ENCODE measurements at places on chromosomes 7 and 10.

DNA sequence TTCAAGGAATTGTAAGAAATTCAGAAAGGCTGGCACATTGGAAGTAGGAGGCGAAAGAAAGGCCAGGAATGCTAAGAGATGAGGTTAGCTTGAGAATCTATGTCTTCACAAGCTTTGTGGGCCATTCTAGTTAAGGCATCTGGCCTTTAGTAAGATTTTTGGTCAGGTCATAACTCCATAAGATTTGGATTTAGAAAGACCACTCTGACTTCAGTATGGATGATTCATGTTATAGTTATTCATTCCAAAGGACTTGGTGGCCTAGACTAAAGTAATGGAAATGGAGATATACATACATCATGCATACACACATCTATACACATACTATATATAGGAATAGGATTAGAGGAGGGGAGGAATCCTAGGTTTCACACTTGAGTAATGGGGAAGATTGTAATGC is 77.5 kb downstream of the SEPTIN7 start:
- no peak for DNase-seq

GRCh38 chr10:775245-776075 is 86.0 kb upstream of the DIP2C start:
- no peak for DNase-seq

DNA sequence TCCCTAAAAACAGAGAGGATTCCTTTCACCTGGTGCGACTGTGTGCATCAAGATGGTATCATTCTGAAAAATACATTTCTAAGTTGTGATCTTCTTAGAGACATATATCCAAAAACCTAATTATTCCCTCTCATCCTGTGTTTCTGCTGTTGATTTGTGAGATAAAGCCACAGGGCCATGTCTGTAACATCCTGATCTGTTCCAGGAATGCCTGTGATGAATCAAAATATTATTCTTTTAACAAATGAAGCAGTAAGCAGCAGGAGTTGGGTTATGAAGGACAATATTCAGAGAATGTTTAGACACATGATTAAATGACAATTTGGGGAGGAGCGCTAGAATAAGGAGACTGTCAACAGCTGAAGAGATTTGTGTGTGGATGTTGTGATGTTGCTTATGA is 731.4 kb downstream of the KCNMA1 start:
- no peak for DNase-seq

- no peak for DNase-seq
These were observed 6.6 kb upstream of the ZNF22 start for GRCh38 chr10:44993922-44994751.

DNA sequence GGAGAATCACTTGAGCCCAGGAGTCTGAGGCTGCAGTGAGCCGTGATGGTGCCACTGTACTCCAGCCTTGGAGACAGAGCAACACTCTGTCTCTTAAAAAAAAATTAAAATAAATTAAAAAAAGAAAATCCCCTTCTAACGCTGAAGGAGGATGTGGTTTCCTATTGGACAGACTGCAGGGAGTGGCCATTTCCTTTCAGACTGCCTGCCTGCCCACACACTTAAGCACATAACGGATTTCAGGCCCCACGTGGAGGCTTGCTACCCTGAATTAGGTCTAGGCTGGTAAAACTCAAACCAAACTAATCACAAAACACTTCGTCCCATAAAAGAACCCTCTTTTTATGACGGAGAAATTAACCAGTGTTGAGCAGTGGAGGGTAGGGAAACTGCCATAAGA is 34.0 kb downstream of the GATA3 start:
- DNase-seq = no peak

All from activated T-cell treated with anti-CD3 and anti-CD28 coated beads, Interleukin-2, amount 50 U/mL, for 48 hours (primary cell).